ENCODE measurements at places on chromosomes 3 and 15. TPM values are rescaled to one million over a fixed set of nuclear protein-coding genes. Genes with fewer than 3 reads are reported as not detected.

DNA sequence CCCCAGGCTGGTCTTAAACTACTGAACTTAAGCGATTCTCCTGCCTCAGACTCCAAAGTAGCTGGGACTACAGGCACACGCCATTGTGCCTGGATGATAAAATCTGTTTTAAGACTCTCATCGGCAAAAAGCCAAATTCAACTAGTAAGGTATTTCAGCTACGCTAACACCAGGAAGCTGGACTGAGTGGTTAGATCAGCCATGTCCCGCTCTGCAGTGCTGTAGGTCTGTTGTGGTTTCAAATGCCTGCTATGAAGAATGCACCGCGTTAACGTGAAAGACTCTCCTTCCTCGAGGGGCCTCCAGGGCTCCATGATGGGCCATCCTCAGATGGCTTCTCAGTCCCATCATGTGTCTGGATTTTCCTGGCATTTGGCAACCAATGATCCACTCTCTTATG, 70.2 kb downstream of the PCOLCE2 start:
- no peak for DNase-seq

- no peak for DNase-seq
Measured at GRCh38 chr3:195005251-195005620, 265.7 kb downstream of the XXYLT1 start.

SGO1 gene
- 1.9 TPM for total RNA-seq

USP50 gene
- total RNA-seq: 0.34 TPM

DNA sequence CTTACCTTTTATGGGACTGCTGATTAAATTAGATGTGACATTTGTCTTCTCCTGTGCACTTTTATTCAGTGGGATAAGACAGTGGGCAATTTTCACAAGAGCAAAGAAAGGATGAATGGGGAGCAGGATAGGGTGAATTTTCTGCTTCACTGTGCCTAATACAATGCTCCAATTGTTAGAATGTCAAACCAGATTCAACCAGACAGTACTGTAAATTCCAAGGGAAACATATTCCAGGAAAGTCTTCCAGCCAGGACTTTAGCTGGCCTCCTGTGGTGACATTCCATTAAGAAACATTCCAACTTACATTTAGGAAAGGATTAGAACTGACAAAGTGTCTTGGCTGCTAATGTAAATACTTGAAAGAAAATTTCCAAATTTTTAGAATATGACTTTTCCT, 100.1 kb upstream of the PROK2 start:
- peak; percentile 36 for DNase-seq

PSTPIP1 gene
- not detected for total RNA-seq

- DNase-seq: peak; percentile 29
Measured at GRCh38 chr3:5056111-5056391, 66.0 kb upstream of the ARL8B start.

DNA sequence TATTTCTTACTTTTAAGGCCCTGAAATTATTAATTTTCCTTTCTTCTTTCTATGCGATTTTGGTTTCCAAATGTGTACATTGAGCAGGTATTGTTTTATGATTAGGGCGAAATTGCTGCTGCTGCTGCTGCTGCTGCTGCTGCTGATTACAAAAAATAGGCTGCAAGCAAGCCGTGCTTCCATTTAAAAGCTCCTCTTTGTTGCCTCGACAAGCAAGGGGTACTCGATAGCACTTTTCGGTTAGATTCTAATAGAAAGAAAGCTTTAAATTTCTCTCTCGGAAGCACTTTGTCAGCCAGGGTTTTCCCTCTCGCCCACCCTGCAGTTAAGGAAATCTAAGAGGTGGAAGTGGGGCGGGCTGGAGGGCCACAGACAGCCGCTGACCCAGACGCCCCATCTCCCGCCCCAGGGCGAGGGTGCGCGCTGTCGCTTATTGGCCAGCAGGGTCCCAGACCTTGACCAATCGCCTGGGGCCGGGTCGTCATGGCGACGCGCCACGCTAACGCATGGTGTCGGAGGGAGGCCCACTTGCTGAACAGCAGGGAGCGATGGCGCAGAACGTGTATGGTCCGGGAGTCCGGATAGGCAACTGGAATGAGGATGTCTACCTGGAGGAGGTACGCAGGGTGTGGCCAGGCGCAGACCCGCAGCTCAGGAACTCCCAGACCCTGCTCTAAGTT, at the start of gene CFAP161:
CFAP161 (plus strand) TSS at position 489 of the 680 bp plus-strand sequence; CDS start at position 549, 60 bp downstream.
- DNase-seq: peak; percentile 50

GOLGA8N gene
- 3.0 TPM for total RNA-seq

AADACL2 gene
- total RNA-seq: not detected

DNA sequence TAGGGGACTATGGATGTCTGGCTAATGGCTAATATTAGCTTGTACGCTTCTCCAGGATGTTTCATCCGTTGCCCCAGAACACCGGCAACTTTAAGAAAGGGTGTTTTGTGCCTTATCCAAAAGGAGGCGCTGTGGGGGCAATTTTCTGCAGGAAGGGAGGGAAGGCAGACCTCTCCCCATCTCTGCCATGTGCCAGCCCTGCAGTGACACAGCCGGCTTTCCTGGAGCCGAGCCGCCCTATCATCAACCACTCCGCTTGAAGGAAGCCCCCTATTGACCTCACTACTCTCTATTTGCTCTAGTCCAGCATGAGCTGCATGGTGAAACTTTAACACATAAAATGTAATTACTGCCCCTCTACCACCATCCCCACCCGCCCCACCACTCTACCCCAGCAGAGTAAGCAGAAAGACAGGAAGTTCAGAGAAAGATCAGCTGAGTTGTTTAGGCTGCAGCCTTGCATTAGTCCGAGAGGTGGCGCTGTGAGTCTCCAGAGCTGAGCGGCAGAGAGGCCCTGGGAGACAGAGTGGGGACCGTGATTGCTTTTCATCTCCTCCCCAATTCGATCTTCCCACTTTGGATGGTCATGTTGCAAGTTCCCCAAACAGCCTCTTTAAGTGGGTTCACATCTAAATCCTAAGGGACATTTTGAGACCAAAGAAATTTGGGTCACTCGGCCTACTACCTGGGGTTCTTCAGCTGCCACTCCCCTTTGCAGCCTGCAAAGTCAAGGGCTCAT, 24.5 kb upstream of the RAD18 start:
- peak; percentile 14 for DNase-seq

- DNase-seq: peak; percentile 43
Measured at GRCh38 chr15:64398575-64398974, 10.9 kb downstream of the TRIP4 start.

DNA sequence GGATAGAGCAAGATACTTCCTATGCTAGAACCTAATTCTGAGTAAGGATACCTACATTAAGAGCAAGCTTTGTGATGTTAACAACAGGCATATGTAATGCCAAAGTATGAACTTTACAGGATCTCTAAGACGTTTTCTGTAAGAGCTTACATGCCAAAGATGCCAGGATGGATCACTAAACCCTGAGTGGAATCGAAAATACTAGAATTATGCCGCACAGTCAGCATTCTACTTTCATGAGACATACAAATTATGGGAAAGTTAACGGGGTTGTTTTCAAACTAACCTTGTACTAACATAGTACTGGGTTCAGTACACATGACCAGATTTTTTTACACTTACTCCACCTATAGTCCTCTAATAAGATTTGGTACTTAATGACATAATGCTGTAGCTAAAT, 55.1 kb downstream of the AAGAB start:
- peak; percentile 60 for DNase-seq

- DNase-seq: peak; percentile 55
Measured at GRCh38 chr3:67113802-67114407, 115.8 kb downstream of the KBTBD8 start.

DNA sequence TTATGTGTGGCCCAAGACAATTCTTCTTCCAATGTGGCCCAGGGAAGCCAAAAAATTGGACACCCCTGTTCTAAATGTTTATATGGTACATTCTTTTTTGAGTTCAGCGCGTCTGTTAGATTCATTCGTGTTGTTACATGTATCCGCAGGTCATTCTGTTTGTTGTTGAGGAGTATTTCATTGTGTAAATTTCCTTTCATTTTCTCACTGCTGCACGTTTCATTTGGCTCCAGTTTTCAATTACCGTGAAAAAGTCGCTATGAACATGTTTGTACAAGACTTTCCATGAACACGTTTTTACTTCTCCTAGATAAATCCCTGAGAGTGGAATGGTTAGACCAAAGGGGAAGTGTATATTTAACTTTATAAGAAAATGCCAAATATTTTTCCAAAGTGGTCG, 7.5 kb upstream of the OPA1 start:
- DNase-seq: no peak

- peak; percentile 88 for DNase-seq
Measured at GRCh38 chr3:33211444-33211843, 7.2 kb downstream of the SUSD5 start.

GRCh38 chr3:197325773-197326172, 27.4 kb upstream of the DLG1 start:
- DNase-seq: no peak

C3orf62 gene
- total RNA-seq: 4.8 TPM

SYNPR gene
- total RNA-seq: not detected

DNA sequence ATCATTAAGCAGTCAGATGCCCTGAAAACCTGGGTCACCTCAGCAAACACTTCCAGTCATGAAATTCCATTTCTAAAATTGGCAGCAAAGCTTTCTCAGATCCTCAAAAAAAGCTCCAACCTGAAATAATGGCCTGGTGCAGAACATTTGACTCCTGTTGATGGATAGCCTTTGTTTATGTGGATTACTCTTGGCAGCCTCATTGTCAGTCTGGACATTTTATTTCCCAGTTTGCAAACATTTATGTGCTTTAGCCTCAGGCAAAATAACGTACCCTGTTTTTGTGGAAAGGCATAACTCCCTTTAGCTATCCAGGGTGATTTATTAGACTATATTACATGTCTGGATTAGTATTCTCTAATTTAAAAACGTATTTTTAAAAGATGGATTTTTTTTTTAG, 53.9 kb downstream of the PXYLP1 start:
- DNase-seq: no peak

MITF gene
- total RNA-seq: 6.2 TPM

CD86 gene
- not detected for total RNA-seq

SPINT1 gene
- 30.1 TPM for total RNA-seq

CFAP92 gene
- total RNA-seq: 0.52 TPM

DNA sequence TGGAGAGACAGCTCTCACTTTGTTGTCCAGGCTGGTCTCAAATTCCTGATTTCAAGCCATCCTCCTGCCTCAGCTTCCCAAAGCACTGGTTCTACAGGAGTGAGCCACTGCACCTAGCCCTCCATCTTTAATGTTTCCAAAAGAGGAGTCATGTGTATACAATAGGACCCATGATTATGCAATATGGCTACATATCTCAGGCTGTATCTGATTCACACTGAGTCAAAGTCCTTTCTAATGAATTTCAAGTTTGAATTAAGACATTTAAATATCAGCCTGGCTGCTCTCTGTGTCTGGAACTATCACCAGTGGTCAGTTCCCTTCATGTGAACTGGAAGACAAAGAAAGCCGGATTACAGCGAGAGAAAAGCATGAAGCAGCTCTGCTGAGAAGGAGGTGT, 90.5 kb downstream of the MINAR1 start:
- peak; percentile 18 for DNase-seq

DNA sequence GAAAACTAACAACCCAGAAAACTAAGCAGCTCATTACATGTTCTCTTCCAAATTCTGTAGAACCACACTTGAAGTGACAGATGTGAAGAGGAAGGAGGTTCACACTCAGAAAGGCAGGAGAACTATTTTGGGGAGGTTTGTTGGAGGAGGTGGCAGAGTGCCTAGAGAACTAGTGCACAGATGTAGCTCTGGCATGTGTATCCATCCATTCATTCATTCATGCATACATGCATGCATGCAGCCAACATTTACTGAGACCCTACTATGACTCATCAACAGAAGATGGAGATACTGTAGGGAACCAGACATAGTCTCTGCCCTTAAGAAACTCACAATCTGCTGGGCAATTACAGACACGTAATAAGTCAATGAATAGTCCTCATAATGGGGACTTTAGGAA, 116.7 kb downstream of the ERC2 start:
- DNase-seq: no peak

DNA sequence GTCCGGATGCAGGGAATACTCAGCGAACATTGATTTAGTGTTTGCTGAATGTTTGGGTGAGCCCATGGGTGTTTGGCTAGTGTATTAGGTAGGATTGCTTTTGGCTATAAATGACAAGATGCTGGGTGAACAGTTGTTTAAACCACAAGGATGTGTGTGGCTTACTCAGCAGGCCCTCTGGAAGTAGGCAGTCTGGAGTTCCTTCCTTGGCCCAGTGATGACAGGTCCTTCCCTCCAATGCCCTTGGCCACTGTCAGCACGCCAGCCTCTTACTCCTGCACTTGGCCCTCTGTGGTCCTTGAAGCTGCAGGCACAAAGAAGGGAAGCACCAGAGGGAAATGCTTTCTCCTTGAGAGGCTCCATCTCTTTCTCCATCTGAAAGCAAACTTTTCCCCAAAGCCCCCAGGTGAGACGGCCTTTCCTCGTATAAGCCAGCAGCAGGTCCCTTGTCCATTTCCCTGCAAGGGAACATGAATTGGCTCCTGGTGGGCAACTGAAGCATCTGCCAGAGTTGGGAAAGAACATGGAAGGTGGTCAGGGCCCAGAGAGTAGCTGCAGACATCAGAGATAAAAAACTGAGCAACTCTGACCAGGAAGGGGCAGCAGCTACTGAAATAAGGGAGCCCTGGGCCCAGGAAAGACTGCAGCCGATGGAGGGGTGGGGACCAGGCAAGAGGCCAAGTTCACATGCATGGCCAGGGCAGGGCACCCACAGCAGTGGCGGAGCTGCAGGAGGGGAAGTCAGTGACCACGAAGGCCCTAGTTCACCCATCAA, 105.0 kb downstream of the TPRA1 start:
- no peak for DNase-seq

DNA sequence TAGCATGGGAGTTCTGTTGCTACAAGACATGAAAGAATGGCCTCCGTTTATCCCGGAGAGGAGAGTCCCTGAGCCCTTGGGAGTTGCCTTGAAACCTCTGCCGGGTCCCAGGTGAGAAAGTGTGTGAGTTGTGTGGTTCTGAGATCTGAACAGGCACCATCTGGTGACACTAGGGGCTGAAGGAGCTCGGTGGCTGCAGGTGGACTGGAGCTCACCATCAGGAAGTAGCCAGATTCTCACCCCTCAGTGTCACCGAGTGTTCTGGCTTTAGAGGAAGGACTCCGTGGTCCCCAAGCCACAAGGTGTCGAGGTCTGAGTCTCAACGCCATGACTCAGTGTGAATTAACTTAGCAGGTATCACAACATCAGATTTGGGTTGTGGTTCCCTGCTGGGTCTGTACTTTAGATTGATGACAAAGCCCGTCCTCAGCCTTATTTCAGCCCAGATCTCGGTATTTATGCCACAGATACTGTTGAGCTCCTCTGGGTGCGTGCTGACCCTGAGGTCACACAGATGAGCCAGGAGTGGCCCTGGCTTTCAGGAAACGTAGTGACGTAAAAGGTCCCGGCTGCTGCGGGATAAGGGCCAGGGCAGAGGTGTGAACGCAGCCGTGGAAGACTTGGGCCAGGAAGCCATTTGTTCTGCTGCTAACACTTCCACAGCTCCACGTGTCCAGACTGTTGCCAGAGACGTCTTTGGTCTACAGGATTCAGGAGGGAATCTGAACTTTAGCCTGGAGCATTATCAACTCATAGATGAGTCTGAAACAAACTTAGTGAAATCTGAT, 54.4 kb downstream of the PGPEP1L start:
- no peak for DNase-seq
